ENCODE measurements at places on chromosomes 3 and 15. TPM values are rescaled to one million over a fixed set of nuclear protein-coding genes. Genes with fewer than 3 reads are reported as not detected.

- DNase-seq = no peak
Observed at GRCh38 chr3:187770224-187770623, 25.0 kb upstream of the BCL6 start.

GRCh38 chr3:119965692-119966091 is 128.6 kb downstream of the GSK3B start:
- DNase-seq = no peak

DNA sequence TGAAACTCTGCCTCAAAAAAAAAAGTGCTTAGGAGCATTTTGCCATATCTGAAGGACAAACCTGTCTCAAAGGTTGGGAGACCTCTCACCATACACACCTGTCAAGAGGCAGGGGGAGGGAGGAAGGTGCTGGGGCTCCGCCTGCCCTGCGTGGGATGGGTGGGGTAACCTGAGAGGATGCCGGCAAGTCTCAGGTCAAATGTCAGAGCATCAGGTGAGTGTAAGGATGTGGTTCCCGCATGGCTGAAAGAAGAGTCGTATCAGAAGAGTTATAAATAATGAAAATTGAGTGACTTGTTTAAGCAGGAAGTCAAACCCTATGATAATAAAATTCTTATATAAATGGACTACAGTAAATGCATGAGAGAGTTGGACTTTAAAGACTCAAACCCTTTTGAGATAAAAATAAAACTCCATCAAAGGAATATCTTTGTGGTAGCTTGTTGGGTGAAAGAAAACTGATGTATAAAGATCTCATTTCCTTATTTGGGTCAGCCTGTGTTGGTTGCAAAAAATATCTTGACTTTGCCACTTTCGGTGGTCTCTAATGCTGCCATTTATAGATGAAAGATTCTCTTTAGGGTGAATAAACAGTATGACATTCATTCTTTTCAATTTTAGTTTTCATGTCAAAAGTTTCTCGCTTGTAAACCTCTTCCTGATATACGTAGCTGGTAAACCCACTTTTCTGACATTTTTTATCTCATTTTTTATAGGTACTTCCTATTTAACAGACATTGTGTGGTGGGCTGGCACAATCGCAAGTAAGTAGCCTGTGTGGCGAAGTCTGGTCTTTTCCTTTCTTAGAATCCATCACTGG is 23.8 kb downstream of the NIPA1 start:
- DNase-seq = no peak

GRCh38 chr3:11641683-11642430 is 1.9 kb downstream of the VGLL4 start:
- DNase-seq = no peak

DNA sequence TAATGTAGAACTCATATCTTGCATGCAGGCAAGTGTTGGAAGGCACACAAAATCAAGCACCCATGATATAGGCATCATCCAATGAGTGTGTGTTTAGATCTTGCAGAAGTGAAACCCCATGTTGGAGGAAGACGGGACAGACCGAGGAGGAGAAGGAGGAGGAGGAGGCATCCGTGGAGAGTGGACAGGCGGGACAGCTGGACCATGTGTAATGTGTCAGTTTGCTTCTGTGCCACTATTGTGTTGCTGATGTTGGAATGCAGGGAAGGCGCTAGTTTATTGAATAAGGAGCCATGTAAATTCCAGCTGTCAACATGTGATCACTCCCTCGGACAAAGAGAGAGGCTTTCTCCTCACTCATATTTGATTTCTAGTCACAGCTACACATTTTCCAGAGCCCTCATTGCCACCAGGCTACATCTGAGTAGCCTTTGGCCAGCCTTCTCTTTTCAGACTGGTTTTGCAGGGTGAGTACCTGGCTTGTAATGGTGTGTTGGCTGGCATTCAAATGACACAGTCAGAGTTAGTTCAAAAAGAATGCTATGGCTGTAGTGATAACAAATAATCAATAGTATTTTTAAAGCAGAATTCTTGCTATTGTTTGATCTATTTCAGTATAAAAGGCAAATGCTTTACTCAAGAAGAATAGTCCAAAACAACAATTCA is 1037.6 kb upstream of the NR2F2 start:
- DNase-seq = no peak

The CCDC191 gene
- 1.2 TPM for polyA plus RNA-seq

The ALG1L2 gene
- polyA plus RNA-seq = 0.43 TPM

The FRG2C gene
- polyA plus RNA-seq = not detected

The FEZF2 gene
- polyA plus RNA-seq = not detected

The PRRT3 gene
- 5.4 TPM for polyA plus RNA-seq

All from CD8-positive, alpha-beta memory T cell (primary cell).